Activated CD4-positive, CD25-positive, alpha-beta regulatory T cell (primary cell): ENCODE measurements at places on chromosomes 1 and 21.
A peak's percentile ranks its signal among the peaks of the same experiment; 100 is the strongest.

DNA sequence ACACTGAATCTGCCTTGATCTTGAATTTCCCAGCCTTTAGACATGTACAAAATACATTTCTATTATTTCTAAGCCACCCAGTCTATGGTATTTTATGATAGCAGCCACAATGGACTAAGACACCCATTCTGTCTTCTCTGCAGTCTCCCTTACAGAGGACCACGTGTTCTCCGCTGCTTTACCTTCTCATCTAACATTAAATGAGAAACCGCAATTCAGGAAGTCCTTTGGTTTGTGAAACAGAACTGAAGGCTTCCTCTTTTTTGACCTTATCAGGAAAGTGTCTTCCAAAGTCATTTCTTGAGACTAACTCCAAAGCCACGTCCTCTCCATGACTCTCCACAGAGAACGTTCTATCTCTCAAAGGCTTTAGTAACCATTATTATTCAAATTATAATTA, 560.1 kb downstream of the OMA1 start:
- no peak for DNase-seq

- DNase-seq = no peak
Measured at GRCh38 chr1:245099401-245099800, 55.4 kb upstream of the KIF26B start.

DNA sequence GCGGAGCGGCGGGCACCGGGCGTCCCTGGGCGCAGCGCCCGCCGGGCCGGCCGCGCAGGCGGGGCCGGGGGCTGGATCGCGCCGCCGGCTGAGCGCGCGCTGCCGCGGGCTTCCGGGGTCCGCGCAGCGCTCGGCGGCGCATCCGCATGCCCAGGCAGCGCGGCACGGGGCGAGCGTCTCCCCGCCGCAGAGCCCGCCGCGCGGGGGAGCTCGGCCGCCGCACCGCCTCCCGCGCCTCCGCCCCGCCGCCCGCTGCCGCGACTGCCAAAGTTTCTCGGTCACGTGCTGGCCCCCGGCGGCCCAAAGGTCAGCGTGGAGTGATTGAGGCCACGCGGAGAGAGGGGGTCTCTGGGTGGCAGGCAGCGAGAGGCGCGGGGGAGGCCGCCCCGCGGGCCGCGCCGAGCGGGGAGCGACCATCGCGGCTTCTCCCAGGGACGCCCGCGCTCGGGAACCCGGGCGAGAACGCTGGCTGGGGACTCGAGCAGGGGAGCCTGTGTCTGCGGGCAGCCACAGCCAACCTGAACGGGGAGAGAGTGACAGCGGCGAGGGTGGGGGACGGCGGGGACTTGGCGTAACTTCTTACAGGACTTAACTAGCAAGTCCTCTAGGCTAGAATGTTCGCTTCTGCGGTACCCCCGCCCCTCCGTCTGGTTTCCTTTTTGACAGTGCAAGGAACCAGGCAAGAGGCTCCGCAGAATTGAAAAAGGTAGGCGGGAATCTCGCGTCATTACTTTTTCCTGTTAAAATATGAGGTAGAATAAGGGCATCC, at the start of gene ILDR2:
ILDR2 (minus strand) TSS at position 180 of the 769 bp plus-strand sequence. CDS start 272 bp downstream, outside the sequence.
- peak; percentile 7 for DNase-seq

DNA sequence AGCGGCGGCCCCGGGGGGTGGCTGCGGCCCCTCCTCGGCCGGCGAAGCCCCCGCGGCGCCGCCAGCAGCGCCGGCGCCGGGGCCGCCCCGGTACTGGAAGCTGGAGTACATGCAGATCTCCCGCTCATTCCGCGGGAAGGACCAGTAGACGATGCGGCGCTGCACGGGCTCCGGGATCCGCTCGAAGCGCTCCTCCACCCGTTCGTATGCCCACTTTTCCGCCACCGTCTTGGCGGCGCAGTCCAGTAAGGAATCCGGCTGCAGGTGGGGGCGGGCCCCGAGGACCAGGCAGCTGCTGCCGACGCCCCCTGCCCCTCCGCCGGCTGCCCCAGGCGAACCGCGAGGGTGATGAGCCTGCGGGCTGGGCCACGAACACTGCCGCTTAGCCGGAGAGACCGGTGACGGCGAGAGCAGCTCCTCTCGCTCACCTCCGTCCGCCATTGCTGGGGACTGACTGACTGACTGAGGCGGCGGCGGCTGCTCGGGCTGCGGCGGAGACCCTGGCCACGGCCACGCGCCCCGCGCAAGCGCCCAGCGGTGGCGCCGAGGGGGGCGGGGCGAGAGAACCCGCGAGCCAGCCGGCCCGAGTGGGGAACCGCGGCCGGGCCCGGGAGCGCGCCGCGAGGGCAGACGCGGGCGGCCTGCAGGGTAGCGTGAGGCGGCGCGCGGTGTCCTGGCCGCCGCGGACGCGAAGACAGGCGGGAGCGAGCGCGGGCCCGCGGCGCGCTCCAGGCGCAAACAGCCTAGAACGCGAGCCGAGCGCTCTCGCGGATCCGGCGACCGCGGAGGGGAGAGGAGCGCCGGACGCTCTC, at the start of gene ZSWIM5:
ZSWIM5 (minus strand) TSS at position 696 of the 812 bp plus-strand sequence; CDS start at position 441, 255 bp downstream.
- DNase-seq = peak; percentile 59

- no peak for DNase-seq
Measured at GRCh38 chr1:15146971-15147376, 6.6 kb upstream of the TMEM51 start.

GRCh38 chr1:238469146-238469631, 578.5 kb upstream of the ZP4 start:
- no peak for DNase-seq

- DNase-seq = no peak
Measured at GRCh38 chr1:94315552-94316116, 78.2 kb upstream of the ARHGAP29 start.

DNA sequence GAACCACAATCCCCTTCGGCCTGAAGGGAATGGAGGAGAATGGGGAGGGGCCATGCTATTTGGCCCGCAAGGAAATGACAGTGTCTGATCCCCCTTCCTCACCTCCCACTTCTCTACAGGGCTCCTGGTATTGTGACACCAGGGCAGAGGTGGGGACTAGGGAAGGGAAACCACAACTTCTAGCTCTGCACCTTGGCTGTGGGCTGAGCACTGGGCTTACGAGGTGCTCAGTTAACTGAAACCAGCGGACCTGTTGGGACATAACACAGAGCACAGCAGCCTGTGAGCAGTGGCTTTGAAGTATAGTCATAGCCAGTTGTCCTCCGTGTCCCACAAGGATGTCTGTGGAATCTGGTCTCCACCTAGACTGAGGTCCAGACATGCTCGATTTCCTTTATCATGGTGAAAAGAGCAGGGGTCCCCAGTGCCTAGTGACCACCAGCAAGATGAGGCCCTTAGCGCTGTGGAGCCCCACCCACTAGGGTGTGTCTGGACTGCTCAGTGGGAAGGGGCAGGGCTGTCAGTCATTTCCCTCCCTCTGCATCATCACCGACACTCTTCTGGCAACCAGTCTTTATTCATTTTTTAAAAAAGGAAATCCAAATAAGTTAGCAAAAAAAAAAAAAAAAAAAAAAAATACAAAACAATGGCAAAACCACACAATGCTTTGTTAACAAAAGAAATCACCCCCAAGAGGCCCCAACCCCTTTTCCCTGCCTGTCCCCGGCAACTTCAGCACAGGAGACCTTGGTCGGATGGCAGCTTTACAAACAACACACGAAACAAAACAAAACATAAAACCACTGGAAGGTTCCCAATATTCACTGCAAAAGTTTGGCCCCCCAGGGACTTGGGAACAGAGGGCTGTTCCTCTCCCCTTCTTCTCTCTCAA, 3.0 kb downstream of the MYOG start:
- DNase-seq = no peak

DNA sequence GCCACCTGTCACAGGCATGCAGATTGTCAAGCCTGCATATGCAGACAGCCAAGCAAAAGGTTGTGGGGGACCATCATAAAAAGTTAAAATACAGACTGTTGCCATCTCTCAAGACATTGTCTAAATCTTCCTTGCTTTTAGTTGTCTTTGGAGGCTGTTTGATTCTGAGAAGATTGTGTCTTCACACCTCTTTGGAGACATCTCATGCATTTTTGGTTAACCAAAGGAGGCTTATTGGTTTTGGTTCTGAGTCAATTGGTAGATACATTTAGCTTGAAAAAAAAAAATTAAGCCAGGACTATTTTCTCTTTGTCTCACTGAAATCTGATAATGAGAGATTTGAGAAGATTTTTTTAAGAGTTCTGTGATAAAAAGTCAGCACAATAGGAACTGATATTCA, 217.6 kb downstream of the LYPLAL1 start:
- no peak for DNase-seq

DNA sequence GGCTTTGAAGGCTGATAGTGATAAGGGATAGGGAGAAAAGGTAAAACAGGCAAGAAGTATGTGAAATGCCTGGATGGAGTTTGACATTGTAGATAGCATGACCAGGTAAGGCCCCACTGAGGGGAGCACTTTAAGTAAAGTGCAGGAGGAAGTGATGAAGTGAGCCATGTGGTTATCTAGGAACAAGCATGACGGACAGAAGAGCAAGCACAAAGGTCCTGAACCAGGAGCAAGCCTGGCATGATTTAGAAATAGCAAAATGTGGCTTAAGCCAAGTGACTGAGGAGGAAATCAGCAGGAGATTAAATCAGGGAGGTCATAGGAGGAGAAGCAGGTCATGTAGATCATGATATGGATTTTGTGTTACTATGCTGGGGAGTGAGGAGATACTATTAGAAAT, 129.2 kb downstream of the GLUL start:
- DNase-seq = no peak

- DNase-seq = no peak
Measured at GRCh38 chr1:111571987-111572386, 47.6 kb upstream of the RAP1A start.

- no peak for DNase-seq
Measured at GRCh38 chr1:61202854-61203598, 120.7 kb downstream of the NFIA start.

DNA sequence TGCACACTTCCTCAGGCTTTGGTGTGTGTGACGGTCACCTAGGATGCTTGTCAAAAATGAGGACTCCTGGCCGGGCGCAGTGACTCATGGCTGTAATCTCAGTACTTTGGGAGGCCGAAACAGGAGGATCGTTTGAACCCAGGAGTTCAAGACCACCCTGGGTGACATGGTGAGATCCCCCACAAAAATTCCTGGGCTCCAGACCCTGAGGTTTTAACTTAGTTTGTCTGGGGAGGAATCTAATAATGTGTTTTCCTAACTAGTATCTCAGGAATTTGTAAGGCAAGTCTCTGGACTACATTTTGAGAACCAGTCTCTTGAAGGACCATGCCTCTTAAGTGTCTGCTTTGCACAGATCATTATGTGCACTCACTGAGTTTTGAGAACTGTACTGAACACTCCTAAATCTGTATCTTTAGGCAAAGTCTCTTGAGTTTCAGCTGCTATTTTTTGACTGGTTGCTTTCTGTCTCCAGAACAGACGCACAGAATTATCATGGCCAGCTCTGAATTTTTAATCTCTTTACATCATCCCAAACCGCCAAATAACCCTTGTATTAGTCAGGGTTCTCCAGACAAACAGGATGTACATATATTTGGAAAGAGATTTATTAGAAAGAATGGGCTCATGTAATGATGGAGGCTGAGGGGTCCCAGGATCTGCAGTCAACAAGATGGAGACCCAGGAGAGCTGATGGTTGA, 45.5 kb upstream of the VANGL1 start:
- no peak for DNase-seq

DNA sequence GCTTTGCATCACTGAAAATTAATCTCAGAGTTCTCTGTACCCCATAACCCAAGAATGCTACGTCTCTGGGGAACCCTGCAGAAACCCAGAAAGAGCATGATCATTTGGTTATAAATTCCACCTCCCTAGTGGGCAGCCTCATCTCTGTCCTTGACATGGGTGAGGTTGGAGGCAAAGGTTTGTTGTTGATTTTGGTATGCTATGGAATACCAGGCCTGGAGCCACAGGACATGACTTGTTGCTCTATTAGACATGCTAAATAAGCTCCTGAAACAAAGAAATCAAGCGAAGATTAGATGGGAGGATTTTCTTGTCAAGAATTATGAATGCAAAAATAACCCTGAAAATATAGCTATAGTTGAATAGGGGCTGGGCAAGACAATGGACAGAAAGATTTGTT, 197.4 kb upstream of the CAMK1G start:
- no peak for DNase-seq

GRCh38 chr21:18468790-18469189, 65.2 kb upstream of the TMPRSS15 start:
- no peak for DNase-seq

DNA sequence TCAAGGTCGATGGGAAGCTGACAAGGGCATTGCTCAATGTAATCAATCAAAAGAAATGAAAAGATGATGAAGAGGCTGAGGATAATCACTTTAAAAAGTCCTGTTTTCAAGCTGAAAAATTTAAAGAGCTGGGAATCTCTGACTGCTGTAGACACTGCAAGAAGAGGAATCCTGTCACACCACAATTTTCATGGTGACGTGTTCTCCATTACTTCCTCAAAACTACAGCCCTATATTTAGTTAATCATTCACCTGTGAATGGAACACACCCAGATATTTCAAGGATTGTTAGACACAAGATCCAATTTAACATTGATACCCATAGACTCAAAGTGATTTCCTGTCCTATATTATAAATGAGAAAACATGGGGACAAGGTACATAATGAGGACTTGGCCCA, 1048.3 kb downstream of the AMY1C start:
- DNase-seq = no peak
